ENCODE measurements at places on chromosomes 12 and 14.

DNA sequence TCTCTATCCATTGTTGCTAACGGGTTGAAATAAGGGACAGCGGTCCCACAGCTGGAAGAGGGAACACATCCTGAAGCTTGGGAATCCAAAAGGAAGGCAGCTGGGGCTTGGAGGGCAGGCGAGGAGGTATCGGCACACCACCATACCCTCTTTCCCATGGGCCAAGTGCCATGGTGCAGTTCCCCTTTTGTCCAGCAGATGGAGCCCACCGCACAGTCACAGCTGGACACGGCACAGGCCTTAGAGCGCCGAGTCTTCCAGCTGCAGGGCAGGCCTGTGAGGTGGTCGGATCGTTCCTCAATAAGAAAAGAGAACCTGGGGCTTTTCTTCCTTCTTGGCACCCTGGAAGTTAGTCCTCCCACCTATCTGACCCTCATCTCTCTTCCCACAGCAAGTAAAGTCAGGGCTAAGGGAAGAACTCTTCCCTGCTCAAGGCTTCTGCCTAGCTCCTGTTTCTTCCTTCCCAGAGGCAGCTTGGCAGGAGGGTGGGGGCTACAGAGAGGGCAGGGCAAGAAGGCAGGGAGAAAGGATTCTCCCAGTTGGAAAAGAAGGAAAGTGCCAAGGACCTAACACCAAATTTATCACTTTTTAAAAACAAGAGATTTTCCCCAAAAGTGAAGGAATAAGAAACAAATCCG lies 8.6 kb downstream of the PPP1R1A start:
- no peak for DNase-seq

DNA sequence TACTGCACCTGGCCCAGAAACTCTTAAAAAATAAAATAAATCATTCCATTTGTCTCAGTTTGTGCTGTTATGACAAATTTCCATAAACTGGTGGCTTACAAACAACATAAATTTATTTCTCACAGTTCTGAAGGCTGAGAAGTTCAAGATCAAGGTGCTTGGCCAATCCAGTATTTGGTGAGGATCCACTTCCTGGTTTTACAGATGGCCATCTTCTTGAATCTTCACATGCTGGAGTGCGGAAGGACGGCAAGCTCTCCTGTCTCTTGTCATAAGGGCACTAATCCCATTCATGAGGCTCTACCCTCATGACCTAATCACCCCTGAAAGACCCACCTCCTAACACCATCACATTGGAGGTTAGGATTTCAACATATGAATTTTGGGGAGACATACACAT lies 29.9 kb upstream of the MYBPC1 start:
- no peak for DNase-seq

GRCh38 chr14:58107947-58108552 lies 44.0 kb downstream of the ARMH4 start:
- DNase-seq = no peak

- no peak for DNase-seq
Measured at GRCh38 chr12:123491481-123491880, 33.5 kb downstream of the SNRNP35 start.

DNA sequence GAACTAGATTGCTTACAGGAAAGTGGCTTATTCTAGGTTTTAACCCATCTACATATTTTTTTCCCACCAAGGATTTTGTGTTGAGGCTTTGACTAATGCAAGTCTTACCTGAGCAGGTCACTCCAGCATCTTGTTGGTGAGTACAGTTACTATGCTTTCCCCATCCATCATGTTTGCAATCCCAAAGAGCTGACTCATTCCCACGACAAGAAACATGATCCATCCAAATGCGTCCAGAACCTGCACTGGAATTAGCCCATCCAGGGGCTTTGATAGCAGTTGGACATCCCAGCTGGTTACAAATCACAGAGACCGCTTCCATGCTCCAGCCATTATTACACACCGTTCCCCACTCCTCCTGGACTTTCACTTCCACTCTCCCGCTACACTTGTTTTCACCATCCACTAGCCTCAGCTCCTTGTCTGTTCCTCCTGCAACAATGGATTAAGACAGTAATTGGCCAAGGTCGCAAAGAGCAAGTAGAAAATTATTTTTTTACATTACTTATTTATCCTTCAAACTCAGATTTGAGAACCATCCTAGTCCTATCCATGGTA lies 2.5 kb downstream of the CD163 start:
- DNase-seq = no peak

GRCh38 chr12:56724972-56725722 lies at the start of gene NACA:
Gene NACA, minus strand, starts transcription at chr12:56725299. Its CDS starts 778 bp downstream, at chr12:56724521.
- peak; percentile 96 for DNase-seq

DNA sequence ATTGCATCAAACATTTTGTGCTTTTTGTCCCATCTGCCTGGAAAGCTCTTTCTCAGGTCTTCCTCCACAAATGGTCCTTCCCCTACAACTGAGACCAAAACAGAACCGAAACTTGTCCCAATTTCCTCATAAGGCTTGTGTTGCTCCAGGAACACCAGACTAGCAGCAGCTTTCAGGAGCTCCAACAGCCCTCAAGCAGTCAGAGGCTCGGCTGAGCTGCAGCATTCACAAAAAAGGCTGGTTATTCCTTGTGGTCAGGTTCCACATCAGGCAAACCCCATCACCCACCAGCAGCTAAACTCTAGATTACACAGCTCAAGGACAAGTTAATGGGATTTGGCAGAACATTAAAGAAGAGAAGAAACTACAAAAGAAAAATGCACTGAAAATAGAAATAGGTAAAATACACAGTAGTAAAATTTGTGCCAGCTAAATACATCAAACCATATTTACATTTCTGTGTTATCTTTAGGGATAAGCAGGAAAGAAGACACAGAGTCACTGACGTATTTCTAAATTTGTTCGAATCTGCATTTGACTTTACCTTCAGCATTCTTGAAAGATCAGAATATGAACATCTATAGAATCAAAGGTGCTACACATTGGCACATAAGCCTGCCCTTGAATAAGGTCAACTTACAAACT lies 141.2 kb downstream of the STXBP6 start:
- DNase-seq = no peak

DNA sequence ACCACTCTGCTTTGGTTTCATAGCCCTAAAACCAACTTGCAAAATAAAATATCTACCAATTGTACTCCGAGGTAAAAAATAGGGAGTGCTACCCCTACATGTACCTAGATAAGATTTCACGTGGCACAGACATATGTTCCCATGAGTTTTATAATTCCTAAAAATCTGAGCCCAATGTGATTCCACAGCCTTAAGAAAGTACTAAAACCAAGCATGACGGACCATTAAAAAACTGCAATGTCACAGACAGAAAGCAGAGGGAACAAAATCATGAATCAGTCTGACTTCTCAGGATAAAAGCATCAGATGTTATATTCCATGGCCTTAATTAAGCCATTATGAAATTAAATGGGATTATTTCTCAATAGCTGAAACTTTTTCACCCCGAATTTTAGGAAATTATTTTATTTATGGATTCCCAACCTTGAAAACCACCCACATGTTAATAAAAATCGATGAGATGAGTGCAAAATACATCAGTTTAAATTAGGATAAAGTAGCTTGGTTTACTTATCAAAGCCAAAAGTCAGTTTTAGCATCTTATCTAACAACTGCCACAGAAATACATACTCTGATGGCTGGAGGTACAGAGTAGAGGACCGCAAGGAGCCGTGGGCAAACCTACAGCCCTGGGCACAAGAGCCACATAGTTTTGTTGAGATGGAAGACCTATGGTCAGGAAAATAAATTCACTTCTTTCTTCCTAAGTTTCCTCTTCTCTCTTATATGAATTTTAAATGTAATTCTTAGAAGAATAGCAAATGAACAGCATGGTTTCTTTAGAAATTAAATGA lies 4.5 kb downstream of the ITPR2 start:
- no peak for DNase-seq

GRCh38 chr14:101222362-101223070 lies 319.0 kb upstream of the RTL1 start:
- no peak for DNase-seq

DNA sequence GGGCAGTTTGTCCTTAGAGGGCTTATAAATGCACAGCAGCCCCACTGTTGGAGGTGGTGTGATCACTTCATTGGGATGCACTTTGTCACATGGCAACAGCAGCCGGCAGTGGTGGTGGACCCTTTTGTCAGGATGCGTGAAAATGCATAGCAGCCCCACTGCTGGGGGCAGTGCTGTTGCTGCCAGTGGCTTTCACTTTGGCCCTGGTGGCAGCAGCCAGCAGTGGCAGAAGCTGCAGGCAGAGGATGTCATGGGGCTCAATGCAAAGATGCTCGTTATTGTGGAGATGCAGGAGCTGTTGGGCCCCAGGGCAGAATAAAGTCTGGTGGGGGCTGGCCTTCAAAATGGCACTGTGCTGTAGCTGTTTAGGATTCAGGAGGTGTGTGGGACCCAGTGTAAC lies 173.0 kb upstream of the DAAM1 start:
- DNase-seq = no peak

GRCh38 chr14:105665951-105666277 lies 139.5 kb downstream of the TMEM121 start:
- no peak for DNase-seq

- DNase-seq = no peak
Measured at GRCh38 chr14:23360496-23360895, 4.5 kb downstream of the EFS start.

DNA sequence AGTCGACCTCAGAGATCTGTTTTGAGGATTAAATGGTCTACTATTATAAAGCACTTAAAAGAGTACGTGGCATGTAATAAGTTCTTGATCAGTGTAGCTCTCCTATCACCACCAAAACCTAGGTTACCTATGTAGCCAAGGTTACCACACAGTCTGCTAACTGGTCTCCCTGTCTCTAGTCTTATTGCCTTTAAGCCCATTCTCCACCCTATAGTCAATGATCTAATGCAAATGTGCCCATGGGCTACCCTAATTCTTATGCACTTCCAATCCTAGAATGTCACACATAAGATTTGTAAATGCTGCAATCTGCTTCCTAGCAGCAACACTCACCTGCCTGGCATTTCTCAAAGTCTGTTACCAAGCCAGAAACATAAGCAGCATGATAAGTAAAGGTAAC lies 44.9 kb downstream of the C2CD5 start:
- no peak for DNase-seq

GRCh38 chr12:9808504-9808903 lies 18.8 kb upstream of the KLRF1 start:
- DNase-seq = no peak

DNA sequence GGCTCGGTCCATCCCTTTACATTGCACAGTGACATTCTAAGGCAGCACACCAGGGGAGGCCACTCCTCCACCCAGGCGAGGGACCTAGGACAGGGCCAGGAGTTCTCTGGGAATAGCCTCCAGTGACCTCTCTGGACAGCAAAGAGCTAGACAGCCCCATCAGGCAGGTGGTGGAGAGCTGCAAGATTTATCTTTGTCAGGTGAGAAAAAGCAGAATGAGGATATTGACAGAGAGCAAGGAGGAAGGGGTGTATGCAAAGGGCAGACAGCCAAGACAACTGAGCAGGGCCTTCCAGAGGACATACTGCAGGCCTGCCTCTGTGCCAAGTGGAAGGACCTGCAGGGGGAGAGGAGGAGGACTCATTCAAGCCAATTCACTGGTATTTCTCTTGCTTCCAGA lies 112.4 kb upstream of the MAX start:
- DNase-seq = no peak

GRCh38 chr14:103074729-103075367 lies 9.2 kb upstream of the LBHD2 start:
- DNase-seq = no peak

- no peak for DNase-seq
Measured at GRCh38 chr12:54586620-54587019, 1.8 kb downstream of the PPP1R1A start.

DNA sequence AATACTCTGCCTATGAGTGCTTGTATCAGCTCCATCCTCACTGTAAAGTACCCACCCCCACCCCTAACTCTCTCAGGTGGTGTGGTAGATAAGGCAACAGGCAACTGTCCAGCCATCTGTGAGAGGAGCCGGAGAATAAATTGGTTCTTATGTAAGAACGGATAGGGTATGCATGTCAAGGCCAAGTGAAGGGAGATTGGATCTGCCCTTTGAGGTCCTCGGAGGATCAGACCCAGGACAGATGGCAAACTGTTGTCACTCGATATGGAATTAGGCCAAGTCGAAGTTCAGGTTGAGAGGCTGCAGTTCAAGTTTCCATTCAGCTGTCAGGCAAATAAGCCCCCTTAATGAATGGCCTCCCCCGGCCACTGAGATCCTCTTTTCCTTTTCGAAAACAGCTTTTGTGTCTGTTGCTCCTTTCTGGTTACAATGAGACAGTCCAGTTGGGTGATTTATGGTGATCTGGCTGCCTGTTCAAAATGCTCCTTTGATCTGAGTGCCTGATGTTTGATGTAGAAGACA lies 120.3 kb downstream of the VRK1 start:
- no peak for DNase-seq

DNA sequence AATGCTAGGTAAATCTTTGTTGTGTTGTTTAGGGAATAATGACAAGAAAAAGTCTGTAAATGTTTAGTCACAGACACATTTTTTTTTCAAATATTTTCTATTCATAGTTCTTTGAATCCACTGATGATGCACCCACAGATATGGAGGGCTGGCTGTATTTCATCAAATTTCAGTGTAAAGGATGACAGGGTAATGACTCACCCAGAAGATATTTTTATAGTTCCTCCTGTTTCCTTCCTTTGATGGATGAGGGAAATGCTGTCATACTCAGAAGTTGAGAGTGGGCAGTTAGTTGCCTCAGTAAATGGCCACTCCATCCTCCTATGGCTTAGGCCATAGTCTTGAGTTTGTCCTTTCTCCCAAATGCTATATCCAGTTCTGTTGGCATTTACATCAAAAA lies 76.9 kb upstream of the REP15 start:
- DNase-seq = no peak

GRCh38 chr12:90023207-90023900 lies 314.7 kb upstream of the ATP2B1 start:
- no peak for DNase-seq

GRCh38 chr12:119829439-119829838 lies 47.7 kb downstream of the CIT start:
- no peak for DNase-seq

DNA sequence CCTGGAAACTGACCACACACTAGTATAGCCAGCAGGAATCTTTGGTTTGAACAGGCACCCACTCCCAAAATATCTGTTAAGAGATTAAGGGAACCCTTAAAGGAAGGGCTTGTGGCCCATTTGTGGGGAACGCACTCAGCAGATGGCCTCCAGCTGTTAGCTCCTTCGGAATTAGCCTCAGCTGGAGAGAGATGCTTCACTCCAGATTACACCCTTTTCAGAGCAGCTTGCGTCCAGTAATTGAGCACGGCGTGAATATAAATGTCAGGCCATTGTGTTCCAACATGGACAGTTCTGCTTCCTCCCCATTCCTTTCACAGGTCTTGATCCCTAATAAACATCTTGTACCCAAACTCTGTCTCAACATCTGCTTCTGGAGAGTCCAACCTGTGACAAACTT lies 397.8 kb downstream of the SEC23A start:
- DNase-seq = no peak

GRCh38 chr14:50773632-50774541 lies 57.1 kb downstream of the NIN start:
- peak; percentile 1 for DNase-seq

- DNase-seq = no peak
Measured at GRCh38 chr14:77355811-77356210, 21.1 kb downstream of the TMED8 start.

- DNase-seq = no peak
Measured at GRCh38 chr14:68770553-68771286, 22.1 kb downstream of the ZFP36L1 start.
